Right lung (tissue), 10 donors: ENCODE measurements at places on chromosomes 3 and 15.
A peak's percentile ranks its signal among the peaks of the same experiment; 100 is the strongest.

DNA sequence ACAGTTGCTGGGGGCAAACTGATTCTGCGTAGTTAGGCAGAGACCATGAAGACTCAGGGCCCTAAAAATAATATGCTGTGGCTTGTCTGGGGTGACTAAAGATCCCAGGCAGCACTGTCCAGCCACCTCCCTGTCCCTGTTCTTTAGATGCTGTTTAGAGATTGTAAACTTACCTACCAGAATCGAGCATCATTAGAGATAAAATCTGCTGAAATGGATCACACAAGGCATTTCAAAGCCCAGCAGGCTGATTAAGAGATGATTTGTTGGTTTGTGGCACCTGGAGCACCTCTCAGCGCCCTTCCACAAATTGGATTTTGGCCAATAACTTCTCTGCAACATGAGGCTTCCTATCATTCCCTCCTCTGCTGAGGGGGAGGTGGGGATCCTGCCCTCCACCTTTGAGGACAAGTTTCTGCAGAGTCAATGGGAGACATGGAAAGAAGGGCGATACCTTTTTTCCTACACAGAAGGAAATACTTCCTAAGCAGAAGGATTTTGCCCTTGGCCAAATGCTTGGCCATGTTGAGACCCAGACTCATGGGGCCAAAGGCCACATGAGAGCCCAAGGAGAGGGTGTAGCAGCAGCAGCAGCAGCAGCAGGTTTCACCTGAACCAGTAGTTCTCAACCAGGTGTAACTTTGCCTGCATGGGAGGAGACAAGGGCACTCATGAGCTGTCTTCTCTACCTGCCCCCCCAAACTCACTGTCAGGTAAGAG, 37.5 kb downstream of the SEMA5B start:
- DNase-seq = no peak

- no peak for DNase-seq
Measured at GRCh38 chr3:8539419-8539818, 37.8 kb downstream of the LMCD1 start.

GRCh38 chr3:98777286-98777685, 14.1 kb downstream of the ST3GAL6 start:
- DNase-seq = no peak

- no peak for DNase-seq
Measured at GRCh38 chr3:126343649-126344035, 13.6 kb downstream of the KLF15 start.

DNA sequence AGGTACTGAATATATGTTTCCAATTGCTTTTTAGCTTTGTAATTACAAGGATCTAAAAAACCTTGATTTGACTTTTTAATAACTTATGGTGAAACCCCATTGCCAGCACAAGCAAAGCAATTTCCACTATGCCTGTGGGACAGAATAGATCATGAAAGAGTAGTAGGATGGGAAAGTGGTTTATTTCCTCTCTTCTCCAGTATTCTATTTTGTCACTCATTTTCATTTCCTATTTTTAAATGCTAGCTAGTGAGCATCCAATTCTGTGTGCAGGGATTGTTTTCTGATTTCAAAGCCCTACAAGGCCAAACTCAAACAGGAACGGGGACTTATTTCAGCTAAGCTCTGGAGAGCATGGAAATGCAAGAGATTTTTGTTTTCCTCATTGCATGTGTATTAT, 132.0 kb upstream of the TGFBR2 start:
- no peak for DNase-seq

DNA sequence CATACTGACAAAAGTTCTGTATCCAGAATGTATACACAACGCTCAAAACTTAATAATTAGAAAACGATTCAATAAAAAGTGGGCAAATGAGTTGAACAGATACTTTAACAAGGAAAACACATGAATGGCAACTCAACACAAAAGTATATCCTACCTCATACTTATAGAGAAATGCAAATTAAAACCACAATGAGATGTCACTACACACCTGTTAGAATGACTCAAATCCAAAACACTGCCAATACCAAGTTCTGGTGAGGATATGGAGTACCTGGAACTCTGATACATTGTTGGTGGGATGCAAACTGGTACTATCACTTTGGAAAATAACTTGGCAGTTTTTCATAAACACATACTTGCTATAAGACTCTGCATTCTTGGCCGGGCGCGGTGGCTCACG, 42.1 kb downstream of the PRTG start:
- DNase-seq = no peak

GRCh38 chr3:56702490-56703315, 19.6 kb upstream of the TASOR start:
- peak; percentile 70 for DNase-seq

DNA sequence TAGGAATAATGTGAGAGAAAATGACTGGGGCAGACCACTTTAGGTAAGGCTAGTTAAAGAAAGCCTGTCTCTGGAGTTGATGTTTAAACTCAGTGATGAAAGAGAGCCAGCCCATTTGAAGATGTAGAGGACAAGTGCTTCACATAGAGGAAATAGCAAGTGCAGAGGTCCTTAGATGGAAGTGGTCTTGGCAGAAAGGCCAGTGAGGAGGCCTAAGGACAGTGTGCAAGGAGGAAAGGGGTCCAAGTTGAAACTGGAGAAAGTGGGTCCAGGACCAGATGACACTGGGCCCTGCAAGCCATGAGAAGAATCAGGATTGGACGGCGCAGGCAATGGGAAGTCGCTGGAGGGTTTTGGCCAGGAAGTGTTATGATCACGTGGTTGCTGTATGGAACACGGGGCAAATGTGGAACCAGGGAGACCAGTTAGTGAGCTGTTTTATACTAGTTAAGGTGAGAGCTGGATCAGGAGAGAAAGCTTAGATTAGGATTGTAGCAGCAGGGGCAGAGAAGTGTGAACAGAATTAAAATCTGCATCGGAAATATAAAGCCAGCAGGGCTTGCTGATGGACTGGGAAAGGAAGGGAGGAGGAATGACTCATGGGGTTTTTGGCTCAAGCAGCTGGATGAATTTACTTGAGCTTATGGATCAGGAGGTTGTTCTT, 48.0 kb upstream of the SCAANT1 start:
- DNase-seq = no peak

DNA sequence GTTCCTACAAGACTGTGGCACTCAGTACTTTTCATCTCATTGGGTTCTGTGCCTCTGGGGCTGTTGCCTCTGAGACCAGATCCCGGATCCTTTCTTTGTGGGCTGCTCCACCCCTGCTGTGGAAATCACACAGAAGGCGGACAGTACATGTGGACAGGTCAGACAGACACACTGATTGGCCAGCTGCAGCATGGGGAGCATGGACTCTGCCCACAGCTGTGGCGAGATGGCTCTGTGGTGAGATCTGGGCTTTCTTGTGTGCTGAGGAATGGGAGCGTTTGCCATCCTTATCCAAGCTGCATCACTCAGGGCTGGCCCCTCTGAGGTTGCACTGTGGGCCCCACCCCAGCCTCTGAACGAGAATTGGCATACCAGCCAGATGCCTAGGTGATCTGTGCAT, 147.0 kb downstream of the APBA2 start:
- DNase-seq = no peak

- DNase-seq = no peak
Measured at GRCh38 chr15:38259134-38259533, 6.5 kb downstream of the SPRED1 start.

DNA sequence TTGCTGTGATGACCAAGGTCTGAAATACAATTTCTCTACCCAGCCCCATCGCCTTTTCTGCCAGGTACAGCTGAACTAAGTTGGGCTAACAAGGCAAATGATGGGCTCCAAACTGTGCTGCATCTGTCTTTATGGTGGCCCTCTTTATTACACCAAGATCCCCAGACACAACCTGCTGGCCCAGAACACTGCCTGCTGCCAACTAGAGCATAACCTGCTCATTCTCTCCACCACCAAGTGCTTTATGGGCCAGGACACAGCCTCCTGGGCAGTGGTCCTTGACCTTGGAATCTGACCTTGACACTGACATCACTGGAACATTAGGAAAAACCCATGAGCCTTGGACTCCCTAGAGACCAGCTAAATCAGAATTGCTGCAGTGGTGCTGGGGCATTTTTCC, 3.3 kb downstream of the LINS1 start:
- DNase-seq = no peak

GRCh38 chr15:84833447-84834228, 16.5 kb downstream of the ALPK3 start:
- DNase-seq = no peak

DNA sequence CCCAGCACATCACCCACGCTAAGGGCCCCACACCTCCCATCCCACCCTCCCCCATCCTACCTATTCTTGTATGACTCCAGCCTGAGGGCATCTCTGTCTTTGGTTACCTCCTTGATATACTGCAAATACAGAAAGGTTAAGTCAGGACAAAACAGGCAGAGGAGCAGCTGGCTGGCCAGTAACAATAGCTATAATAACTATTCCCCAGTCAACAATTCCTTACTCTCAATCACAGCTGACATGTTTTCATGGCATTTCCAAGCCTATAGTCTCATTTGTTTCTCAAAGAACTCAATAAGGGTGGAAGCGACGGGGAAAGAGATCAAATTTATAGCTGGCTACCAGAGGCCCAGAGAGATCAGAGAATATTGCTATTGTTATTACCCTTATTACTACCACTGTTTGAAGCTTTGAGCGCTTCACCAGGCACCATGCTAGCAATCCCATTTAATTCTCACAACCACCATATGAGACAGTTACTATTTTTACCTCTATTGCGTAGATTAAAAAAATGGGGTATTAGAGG, 93.0 kb upstream of the C2CD4B start:
- DNase-seq = no peak

DNA sequence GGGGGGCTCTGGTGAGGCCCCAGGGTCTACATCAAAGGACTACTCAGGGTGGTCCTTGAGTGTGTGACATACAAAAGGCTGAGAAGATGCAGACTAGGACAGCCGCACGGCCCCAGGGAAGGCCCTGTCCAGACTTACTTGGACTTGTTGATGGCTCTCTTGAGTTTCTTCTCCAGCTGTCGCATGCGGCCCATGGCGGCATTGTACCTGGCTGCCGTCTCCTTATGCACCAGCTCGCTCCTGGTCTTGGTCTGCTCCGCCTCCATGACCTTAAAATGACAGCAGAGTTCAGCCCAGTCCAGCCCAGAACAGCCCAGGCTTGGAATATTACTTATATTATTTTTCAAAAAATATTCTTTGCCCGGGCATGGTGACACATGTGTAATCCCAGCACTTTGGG, 56.0 kb downstream of the CAPN7 start:
- DNase-seq = no peak

GRCh38 chr3:180457225-180457624, 144.7 kb upstream of the TTC14 start:
- DNase-seq = no peak

GRCh38 chr3:186807231-186807630, 949 bp upstream of the RFC4 start:
- DNase-seq = no peak

- DNase-seq = no peak
Measured at GRCh38 chr3:122513386-122514122, 1.2 kb downstream of the KPNA1 start.

DNA sequence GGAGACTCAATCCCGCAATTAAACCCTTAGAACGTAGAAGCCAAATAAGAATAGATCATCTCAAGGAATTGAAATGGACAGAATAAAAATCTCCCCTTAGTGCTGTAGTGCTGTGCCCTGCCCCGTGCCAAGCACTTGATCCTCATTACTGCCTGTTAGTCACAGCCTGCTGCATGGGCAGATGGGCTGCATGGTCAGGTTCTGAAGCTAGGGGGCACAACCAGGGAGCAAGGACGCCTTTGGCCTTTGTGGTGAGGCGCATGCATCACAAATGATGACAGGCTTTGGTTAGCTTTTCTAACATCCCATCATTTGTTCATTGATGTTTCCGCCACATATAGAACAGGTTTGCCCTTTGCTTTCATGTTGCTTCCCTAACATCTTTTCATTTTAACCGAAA, 336.3 kb upstream of the ADAMTS9 start:
- DNase-seq = no peak

DNA sequence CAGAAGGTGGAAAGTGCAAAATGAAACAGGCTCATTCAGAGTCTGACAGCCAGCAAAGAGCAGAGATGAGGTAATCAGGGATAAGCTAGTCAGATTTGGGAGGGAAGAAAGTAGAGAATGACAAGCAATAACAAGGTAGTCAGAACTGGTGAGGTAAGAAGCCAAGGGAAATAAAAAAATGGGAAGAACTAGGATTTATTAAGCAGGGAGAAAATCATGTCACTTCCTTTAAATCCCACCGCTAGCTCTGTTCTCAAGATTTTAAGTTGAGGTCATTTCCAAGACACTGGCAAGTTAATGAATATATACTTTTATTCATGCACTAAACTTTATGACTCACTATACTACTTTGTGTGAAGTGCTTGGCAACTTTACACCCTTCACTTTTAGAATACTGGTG, 1106.8 kb downstream of the IGSF11 start:
- DNase-seq = no peak

DNA sequence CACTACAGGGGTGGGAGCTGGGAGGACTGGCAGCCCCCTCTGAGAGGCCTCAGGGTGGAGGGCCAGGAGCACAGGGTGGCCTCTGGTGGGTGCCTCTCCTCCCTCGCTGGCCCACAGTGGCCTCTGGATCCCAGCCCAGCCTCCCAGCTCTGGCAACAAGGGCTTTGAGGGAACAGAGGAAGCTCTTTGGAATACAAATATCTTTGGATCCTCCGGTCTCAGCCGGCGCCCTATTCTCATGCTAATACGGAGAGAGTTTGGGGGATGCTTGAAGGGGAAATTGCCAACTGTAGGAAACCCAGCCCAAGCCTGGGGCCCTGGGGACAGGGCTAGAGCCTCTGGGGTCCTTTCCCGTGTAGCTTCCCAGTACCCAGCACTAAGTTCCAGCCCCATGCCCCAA, 33.4 kb upstream of the INSYN1 start:
- DNase-seq = no peak

DNA sequence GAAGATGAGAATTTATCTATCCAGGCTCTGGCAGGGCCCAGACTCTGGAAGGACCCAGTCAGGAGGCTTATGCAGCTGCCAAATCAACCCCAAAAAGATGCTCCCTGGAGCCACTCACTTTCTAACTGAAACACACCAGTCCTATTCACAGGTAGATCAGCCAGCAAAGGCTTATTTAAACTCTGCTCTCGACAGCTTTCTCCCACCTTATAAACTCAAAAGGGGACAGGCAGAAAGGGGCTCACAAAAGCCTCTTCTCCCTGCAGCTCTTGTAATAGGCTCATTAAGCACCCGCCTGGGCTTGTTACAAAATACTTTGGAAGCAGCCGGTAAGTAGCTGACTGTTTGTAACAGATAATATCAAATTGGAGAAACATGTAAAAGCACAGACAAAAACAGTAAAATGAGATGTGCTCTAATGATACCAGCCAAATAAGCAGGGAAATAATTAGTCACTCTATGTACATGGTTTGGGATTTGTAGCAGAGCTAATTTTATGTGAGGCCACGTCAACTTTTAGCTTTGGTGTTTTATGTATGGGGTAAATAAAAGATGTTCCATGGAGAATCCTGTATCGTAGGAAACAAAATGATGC, 213.8 kb downstream of the NR2F2 start:
- DNase-seq = no peak
